NCI-H1092 treated with DMSO at 0.1 percent for 48 hours (cell line): ENCODE measurements at places on chromosomes 3 and 15.

DNA sequence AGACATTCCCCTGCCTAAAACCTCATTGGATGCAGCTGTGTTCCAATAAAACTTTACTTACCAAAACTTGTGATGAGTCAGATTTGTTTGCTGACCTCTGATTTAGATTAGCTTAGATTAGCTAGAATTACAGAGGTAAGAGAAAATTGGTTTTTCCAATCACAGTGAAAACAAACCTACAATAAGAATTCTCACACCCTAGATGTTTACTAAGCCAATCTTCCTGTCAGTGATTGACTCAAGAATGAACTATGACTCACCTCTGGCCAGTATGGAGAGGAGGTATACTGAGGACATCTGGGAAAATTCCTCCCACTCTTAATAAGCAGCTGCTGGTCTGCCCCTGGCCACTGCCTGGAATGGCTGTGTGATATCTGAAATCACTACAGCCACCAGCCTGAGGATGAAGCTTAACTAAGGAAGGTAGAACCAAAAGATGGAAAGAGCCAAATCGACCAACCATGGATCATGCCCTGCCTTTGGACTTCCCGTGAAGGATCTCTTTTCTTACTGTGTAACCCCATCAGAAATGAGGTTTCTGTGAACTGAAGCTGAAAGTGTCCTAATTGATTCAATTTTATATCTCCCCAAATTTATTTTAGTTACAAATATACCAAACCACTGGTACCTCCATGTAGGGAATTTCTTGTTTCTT is 19.0 kb upstream of the GHSR start:
- no peak for DNase-seq

DNA sequence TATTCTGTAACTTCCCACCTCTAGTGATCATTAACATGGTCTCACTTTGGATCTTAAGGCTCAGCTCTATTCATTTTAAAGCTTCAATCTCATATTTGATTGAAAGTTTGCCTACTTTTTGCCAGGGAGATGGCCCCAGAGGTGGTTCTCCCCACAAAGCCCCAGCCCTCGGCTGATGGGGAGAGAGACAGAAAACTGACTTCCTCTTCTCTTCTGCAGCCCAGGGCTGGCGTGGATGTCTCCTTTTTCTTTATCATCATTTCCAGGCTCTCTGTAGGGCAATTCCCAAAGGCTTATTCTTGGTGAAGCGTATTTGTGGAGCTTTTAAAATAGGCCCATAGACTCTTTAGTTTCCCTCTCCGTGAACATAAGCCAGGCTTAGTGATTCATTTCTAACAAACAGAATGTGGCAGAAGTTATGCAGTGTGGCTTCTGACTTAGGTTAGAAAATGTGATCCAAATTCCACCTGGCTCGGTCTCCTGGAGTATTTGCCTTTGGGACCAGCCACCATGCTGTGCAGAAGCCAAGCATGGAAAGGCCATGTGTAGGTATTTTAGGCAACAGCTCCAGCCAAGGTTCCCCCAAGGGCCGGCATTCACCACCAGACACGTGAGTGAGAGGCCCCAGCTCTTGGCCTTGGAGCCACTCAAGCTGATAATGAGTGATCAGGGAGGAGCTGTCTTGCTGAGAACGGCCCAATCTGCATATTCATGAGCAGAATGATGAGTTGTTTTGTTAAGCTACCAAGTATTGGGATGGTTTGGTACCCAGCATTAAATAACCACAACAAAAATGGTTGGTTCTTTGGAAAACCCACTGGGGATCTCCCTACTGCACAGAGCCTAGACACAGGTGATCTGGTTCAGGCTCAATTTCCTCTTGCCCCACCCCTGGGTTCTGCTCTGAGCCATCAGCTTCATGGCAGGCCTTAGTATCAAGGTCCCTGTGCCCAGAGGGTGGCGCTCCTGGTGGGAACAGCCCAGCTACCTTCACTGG is 353.2 kb upstream of the PROK2 start:
- no peak for DNase-seq

GRCh38 chr3:191382661-191383060 is 52.3 kb upstream of the UTS2B start:
- DNase-seq: no peak

- no peak for DNase-seq
Observed at GRCh38 chr3:188283347-188283746, 129.4 kb downstream of the LPP start.

DNA sequence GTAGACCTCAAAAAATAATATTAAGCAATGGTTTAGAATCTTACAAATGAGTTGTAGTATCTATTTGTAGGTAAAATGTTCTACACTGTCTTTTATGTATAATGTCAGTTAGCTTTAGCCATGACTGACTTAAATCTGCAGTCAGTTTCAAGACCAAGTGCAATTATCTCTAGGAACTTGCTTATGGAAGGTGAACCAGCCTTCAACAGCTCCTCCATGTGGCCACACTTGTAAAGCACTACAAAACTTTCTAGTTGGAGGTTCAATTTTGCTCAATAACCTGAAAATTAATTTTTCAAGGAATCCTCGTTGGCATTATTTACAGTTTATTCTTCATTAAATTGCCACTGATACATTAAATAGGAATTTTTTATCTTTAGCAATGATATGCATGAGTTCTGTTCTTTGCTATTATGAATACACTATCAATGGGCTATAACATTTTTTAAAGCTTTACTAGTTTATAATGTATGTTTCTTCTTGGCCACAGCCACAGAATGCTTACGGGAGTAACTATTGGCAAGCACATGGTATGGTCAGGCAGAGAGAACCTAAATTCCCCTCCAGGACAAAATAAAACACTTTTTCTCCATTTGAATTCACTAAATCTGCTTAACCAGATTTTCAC is 315.3 kb upstream of the UBE2E2 start:
- no peak for DNase-seq

DNA sequence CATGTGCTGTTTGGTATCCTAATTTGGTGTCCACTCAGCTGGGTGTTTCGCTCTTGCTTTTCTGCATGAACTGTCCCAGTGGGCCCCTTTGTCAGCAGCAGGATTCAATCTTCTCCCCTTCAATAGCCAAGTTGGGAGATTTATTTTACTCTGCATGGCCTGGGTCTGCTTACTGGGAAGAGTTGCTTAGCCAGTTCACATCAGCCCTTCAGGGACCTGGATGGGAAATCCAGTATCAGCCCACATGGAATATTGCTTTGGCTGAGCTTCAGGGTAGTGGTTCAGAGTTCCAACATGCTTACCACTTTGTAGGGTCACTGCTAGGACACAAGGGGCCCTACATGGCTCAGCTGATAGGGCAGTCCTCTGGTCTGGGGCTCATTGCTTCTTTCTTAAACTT is 93.0 kb upstream of the BOC start:
- DNase-seq: no peak

- DNase-seq: peak; percentile 34
Observed at GRCh38 chr15:74128785-74129585, 1.4 kb upstream of the ISLR2 start.
